ENCODE measurements at places on chromosomes 12 and 14. TPM values are rescaled to one million over a fixed set of nuclear protein-coding genes. Genes with fewer than 3 reads are reported as not detected.

DNA sequence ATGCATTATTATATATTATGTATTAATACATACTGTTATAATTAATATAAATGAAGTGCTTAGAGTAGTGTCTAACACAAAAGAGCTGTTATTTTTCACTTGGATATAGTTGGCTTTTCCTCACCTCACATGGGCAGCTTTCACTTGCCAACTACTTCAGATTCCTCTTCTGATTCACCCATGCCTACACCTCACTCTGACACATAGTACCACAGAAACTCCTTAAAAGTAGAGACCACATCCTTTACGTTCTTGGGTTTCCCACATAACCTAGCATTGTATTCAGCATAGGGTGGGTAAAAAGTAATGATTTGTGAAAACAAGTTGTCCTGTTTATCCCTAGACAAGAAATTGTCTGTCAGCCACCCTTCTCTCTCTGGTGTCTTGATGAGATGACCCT lies 61.0 kb downstream of the DIO2 start:
- DNase-seq, result no peak

- DNase-seq, result no peak
Measured at GRCh38 chr12:125320177-125320576, 254.9 kb downstream of the AACS start.

DNA sequence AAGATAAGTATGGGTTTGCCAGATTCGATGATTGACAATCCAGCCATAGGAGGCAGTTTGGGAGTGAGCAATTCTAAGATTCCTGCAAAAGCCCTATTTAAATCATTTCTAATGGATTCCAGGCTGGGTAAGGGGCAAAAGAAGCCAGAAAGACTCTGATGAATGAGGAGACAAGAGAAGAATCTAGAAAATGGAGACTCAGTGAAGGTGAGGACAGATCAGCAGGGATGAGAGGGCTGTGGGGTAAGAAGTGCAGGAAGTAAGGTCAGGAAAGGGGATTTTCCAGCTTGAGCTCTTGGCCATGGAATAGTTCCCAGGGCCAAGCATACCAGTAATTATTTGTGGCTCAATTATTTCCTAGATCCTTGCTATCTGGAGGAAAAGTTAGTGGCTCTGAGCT lies 87.3 kb downstream of the TMX1 start:
- no peak for DNase-seq

DNA sequence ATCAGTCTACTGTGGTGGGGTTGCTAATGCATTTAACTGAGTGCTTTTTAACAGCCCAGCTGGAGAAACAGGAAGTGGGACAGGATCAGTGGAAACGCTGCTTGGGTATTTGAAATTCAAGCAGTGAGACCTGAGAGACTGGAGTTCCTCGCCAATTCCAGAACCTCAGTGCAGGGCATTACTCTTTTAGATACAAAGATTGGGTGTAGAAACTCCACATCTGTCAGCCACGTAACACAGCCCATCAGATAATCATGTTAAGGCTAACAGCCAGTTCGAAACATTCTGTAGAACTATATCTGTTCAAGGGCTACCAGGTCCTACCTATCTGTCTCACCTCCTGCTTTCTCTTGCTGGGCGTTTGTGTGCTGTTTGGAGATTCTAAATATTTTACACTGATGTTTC lies 45.5 kb downstream of the RAD52 start:
- no peak for DNase-seq

DNA sequence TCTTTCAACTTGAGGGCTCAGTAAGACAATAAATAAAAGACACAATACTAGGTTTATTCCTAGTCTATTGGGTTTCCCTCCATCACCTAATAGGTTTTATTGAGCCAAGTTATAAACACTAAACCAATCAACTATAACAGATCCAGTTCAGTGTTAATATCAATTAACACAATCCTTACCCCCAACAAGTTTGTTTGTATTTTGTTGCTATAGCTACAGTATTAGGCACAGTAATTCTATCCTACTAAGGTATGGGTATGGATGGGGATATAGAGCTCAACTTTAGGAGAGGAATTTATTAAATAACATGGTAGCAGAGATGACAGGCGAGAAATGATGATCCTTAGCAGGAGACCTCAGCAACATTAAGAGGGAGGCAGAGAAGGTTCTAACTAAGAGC lies 13.3 kb downstream of the PPP4R3A start:
- no peak for DNase-seq

GRCh38 chr12:100681074-100681473 lies 107.6 kb downstream of the GAS2L3 start:
- no peak for DNase-seq

DNA sequence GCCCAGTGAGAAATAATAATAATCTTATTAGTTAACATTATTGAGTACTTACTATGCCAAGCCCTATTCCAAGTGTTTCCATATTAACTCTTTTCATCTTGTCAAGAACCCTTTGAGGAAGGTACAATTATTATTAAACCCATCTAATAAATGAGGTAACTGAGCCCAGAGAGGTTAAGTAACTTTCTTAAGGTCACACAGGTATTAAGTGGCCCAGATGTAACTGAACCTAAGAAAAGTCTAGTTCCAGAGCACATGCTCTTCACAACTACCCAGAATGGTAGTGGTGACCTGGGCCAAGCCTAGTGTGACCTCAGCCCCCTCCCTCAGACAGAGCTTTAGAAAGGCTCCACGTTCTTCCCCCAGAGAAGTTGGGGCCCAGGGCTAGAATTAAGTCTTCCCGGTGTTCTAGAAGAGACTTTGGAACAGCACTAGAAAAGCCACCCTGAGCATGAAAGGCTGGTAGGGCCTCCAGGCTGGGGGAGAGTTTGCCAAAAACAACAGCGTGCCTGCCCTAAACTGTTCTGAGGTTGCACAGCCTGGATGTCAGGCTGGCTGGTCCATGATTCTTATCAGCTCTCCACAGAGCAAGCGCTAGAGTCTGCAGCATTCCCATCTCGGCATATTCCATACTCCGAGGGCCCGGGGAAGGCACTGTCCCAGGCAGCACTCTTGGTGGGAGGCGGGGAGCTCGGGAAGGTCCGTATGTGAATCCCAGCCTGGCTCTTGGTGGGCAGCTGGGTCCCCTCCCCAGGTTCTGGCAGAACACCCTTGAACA lies 41.3 kb upstream of the CTDSP2 start:
- DNase-seq, result no peak

GRCh38 chr14:53845813-53846693 lies 110.6 kb downstream of the BMP4 start:
- DNase-seq, result no peak

DNA sequence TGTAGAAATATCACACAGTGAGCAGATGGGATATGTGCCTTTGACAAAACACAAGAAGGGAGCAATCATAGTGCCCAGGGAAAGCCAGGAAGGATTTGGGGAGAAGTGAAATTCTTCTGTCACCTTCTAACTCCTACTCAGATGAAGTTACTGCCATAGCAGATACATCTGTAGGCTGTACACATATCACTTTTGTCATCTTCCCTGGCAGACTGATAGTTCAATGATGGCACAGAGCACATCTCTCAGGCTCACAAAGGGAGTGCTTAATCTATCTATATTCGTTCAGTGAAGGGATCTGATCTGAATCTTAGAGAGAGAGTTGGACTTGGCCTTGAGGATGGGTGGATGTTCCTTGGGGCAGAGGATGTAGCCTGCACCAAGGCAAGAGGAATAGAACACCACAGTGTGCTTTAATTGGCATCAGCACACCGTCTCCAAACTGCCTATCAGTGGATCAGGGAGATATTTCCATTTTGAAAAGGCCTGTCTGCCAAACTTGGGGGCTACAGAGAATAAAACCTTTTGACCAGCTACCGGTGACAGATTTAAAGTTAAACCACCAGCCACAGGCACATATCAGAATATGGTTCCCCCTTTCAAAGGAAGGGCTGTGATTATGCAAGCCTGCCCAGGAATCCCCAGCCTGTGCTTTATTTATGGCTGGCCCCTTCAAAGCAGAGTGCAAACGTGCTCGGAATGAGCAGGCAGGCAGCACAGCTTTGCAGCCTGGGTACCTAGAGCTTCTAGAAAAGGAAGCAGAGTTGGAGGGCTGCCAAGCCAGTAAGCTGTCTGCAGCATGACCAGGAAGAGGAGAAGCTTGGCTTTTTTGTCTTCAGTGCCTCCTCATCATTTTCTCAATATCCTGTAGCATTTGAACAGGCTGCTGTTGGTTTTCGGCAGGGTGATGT lies 165.5 kb upstream of the DYRK2 start:
- peak; percentile 76 for DNase-seq

- peak; percentile 11 for DNase-seq
Measured at GRCh38 chr12:124032265-124032886, 59.4 kb downstream of the ZNF664 start.

GRCh38 chr12:119949145-119949544 lies 39.9 kb upstream of the BICDL1 start:
- no peak for DNase-seq

DNA sequence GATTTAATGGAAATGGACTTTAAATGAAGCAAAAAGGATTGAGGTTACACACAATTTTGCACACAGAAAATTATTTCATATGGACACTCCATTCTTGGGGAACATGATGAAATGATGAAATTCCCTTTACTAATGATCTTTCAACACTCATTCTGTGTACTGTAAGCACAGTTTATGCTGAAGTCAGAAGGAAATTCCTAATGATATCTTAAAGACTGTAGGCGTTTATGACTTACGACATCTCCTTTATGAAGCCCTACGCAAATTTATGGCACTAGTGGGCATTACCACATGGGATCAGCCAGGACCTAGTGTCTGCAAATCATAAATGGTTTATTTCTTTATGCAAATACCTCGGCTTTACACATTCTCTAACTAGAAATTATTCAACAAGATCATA lies 97.9 kb upstream of the SOX5 start:
- no peak for DNase-seq

GRCh38 chr12:76137606-76138005 lies 53.1 kb upstream of the NAP1L1 start:
- no peak for DNase-seq

DNA sequence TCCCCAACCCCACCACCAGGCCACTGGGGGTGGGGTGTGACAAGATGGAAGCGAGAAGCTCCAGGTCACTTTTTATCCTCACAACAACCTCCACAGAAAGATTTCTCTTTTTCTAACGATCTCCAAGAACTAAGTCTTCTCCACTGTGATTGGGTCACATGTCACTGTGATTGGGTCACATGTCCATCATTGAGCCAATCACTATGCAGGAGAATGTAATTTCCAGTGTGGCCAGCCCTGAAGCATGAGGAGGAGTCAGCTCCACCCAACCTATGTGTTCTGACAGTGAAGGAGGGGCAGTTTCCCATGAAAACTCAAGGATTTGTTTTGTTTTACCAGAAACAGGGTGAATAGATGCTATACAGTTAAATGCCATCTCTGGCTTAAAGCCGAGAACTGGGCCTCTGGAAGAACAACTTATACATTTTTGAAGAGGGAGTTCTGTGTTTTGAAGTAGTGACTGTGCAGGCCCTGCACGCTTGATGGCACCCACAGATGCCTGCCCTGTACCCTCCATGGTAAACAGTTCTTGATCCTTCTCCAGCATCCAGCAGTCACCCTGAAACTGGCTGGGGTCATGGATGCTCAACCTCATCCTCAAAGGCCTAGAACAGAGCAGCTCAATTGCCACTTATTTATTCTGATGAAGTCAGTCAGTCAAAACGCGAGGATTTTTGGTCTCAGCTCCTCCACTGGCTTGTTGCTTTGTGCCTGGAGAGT lies 180.4 kb upstream of the BMP4 start:
- no peak for DNase-seq

- no peak for DNase-seq
Measured at GRCh38 chr12:131947482-131948027, 2.2 kb upstream of the EP400 start.

DNA sequence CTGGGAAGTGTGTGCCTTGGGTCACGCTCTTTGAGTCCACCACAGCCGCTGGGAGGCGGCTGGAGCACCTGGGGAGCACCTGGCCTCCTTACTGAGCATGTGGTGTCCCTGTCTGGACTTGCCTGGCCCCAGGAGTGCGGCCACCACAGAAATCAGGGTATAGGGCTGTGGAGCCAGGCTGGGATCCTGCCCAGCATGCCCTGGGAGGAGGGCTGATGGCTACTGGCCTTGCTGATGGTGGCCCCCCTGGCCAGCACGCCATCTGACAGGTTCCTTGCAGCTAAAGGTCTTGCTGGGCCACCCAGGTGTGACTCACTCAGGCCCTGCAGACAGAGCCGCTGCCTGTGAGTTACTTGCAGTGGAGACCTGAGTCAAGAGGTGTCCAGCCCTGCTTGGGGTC lies 6.0 kb downstream of the ULK1 start:
- no peak for DNase-seq

DNA sequence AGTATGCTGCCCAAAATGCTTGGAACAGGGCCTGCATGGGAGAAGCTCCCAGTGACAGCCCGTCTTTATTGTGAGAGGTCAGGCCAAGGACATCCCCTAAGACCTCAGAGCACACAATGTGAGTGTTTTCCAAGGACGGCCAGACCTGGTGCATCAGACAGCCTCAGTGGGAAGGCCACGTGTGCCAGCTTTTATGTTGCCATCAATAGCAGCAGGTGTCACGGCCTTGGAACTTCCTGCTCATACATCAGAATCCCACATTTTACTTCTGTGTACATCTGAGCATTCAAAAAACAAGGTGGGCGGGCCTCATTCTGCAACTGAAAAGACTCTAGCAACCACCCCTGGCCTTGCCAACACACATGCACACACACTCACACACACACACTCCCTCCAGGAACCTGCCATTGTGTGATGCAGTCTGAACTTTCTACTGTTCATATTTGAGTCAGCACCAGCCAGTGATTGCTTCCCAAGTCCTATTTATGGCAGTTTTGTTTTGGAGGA lies 753.1 kb upstream of the TBX3 start:
- no peak for DNase-seq

DNA sequence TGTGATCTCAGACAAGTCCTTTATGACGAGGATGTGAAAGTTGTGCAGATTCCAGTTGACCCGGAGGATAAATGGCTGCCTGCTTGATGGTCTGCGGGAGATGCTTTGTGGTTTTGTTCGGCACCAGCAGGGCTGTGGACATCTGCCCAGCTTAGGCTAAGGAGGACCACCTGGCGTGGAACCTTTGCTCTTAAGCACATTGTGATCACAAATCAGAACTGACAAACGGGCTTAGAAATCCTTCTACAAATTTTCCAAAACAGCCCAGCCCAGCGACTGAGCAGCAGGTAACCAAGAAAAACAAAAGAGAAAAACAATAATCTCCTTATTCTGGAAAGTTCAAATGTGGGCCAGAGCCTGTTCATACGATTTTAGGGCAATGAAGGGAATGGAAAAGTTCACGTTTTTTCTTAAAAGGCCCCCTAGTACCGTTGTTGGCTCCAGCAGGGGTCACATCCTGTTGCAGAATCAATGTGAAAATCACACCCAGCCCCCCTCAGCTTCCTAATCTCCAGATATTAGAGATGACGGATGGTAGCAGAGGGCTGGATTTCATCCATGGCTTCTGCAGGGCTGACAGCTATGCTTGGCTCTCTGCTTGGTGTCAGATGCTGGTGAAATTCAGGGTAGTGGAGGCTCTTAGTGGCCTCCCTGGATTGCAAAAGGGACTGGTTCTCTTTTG lies 81.1 kb upstream of the RFLNA start:
- DNase-seq, result no peak

The STXBP6 gene
- 0.28 TPM for total RNA-seq

The DHH gene
- 0.04 TPM for total RNA-seq

The POTEM gene
- not detected for total RNA-seq

The KIF26A gene
- 0.20 TPM for total RNA-seq

The LIN7A gene
- not detected for total RNA-seq

Data from CD8-positive, alpha-beta memory T cell (primary cell).